ENCODE measurements at places on chromosomes 11 and 22.

DNA sequence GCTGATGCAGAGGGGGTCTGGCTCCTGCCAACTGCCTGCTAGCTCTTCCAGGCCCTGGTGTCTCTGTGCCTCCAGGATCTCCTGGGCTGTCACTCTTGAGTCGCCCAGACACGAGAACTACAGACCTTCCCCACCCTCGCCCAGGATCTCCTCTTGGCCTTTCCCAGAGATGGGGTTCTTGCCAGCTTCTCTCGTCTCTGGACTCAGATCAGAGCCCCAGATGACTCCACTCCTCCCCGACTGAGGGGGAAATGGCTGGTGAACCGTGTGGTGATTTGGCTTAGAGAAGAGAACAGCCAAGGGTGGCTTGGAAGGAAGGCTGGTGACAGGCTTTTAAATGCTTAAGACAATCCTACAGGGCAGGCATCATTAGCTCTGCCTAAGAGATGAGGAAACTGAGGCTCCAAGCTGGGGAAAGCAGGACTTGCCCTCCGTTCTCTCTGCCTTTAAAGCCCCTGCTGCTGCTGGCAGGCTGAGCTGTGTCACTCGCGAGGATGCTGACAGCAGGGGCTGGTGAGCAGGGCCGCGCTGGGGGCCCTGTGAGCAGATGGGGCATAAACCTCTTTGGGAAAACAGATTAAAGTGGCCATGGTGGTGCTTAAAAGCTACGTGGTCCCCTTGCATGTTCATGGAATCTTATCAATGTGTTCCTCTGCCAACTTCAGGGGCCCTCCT, 90.3 kb upstream of the THY1 start:
- DNase-seq: no peak

DNA sequence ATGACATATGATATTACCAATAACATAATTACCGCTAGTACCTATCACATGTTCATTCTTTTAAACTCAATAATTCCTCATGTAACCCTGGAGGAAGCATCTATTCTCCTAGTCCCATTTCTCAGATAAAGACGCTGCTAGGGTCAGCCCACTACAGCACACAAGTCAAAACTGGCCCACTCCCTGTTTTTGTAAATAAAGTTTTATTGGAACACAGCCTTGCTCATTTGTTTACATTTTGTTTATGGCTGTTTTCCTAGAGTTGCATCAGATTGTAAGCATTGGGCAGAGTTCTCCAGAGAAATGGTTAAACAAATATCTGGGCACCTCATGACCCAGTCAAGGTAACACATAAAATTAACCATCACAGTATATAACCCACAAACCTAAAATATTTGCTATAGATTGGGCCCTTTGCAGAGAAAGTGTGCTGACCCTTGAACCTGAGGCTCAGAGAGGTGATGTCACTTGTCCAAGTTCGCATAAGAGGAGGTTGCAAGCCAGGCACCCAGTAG, 36.8 kb downstream of the MN1 start:
- no peak for DNase-seq

DNA sequence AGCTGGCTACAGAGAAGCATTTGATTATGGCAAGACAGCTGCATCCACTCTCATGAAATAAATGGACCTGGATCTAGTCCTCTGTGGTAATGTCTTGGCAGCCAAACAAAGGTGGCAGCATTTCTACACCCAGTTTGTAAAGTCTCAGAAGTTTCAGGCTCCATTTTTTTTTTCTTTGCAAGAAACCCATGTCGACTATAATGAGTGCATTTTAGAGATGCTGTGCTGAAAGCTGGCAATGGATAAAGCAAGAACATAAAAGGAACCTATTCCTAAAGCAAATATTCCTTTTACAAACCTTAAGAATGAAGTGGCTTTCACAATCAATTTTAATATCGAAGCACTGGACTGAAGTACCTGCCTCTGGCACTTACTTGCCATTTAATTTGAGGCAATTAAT, 33.5 kb downstream of the THAP12 start:
- DNase-seq: no peak

DNA sequence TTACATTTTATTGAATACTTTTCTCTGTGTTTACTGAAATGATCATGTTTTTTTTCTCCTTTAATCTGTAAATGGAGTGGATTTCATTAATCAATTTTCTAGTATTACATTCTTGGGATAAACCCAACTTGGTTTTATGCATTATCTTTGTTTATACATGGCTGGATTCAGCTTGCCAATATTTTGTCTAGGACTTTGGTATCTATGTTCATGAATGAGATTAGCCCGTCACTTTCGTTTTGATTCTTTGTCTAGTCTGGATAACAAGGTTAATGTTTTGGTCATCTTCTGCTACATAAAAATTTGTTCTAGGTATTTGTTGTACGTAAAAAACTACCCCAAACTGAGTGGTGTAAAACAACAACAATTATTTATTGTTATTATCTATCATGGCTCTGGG, 127.9 kb upstream of the PAX6 start:
- DNase-seq: no peak

DNA sequence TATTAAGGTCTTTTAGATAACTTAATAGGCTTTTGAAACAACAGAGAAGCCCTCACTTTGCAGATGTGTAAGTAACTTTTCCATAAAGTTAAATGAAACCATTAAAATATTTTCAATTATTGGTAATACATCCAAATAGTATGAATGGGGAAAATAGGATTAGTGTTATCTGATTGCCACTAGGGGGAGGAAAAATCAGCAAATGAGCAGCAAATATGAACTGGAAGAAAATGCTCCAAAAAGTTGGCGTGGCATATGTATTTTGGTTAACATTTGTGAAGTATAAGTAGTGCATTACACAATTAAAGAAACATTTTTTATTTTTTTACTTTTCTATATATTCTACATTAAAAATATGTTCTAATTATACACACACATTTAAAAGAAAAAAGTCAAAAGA, 259.8 kb upstream of the ANO5 start:
- DNase-seq: no peak

GRCh38 chr11:23134627-23135026, 274.4 kb upstream of the CCDC179 start:
- no peak for DNase-seq

- no peak for DNase-seq
Observed at GRCh38 chr22:27877501-27877900, 41.6 kb downstream of the PITPNB start.

- DNase-seq: no peak
Observed at GRCh38 chr11:119626197-119626841, 102.7 kb downstream of the NECTIN1 start.

- no peak for DNase-seq
Observed at GRCh38 chr11:28086569-28086968, 21.4 kb downstream of the KIF18A start.

DNA sequence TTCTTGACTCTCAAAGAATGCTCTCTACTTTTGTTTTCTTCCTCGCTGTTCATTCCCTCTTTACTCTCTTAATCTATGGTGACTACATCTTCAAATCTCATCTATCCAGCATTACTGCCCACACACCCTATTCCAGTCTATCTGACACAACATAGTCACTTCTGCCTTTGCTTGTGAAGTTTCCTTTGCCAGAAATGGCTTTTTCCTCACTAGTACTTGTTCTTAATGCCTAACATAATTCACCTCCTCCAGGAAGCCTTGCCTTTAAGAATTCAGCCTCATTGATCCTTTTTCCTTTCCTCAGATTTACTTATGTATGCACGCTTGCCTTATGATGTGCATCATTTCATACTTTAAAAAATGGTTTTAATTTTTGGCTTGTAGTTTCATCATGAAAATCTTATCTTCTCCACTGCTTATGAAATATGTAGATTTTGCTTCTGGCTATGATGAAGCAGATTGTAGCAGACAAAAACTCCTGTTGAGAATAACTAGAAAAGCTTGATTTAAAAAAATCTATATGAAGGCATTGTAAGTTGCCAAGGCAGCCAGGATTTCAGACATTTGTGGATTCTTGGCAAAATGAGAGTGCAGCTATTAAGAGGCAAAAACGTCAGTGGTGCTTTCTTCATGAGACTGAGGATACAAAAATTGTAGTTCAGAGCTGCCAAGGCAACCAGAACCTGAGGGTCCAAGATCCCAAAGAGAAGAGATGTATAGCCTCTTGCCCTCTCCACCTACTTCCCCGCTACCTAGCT, 31.8 kb downstream of the RNF169 start:
- no peak for DNase-seq

DNA sequence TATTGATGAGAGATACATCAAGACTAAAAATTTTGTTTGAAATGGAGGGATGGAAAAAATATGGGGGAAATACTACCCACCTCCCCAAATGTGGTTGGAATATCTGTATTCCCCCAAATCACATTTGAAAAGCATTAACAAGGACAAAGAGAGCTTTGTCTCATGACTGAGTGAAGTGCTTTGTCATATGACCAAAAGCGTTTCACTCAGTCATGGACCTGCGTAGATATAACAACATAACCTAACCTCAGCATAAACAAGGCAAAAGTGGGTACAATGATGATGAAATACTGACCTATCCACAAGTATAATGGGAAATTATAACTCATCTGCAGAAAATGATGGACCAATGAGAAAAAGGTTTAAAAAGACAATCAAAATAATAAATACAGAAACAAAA, 418.3 kb downstream of the TBC1D22A start:
- DNase-seq: no peak

DNA sequence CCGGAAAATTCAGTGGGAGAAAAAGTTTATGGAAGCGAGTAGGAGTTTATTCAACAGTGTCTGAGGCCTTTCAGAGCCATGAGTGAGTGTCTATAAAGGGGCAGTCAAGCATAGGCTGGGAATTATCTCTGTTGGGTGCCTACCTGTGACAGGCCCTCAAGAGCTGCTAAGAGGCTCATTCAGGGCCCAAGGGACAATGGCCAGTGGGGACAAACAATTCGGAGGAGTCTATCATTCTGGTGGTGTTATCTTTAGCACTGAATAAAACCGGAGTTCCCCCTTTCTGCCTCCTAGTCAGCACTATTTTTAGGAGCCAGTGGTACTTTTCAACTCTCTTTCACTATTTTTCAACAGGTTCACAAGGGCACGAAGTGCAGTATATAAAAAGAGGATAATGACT, 89.5 kb upstream of the HTATIP2 start:
- no peak for DNase-seq

DNA sequence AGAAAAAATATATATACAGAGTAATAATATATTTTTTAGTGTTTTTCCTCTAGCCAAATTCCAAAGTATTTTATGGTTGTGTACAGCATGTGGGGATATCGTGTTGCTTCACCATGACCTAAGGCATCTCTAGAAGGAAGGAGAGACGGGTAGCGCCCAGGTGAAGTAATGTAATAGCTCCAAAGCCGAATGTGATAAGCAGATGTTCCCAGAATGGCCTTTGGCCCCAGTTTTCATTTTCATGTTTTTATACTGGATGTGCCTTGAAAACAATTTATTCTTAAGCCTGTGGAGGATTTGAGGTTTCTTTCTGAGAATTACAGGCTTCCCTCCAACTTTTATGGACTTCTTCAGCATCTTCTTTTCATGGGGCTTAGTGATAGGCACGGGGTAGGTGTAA, 587.9 kb upstream of the KIRREL3 start:
- DNase-seq: no peak

- DNase-seq: no peak
Observed at GRCh38 chr11:74634537-74634936, 42.2 kb downstream of the POLD3 start.

GRCh38 chr11:129729216-129729615, 86.4 kb upstream of the TMEM45B start:
- no peak for DNase-seq

GRCh38 chr11:84740050-84740449, 887.1 kb downstream of the DLG2 start:
- DNase-seq: no peak

- DNase-seq: no peak
Observed at GRCh38 chr22:17580441-17581031, 17.2 kb downstream of the SLC25A18 start.

- no peak for DNase-seq
Observed at GRCh38 chr22:49956914-49957825, 3.4 kb upstream of the PIM3 start.

DNA sequence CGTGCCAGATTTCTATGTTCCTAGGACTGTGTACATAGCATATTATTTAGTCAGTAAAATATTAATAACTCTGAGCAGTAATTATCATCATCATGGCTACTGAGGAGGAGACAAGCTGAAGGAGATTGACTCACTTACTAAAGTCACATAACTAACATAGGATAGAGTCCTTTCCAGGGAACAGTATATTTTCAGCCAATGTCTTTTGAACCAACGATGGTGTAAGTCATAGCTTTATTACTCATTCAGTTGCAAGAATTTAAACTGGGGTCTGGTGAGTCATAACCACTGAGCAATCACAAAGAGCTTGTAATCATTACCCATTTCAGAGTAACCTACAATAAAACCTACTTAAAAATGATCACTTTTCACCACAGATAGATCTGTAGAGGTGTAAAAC, 1564.8 kb upstream of the TENM4 start:
- no peak for DNase-seq

GRCh38 chr22:44755956-44756361, 3.6 kb downstream of the ARHGAP8 start:
- no peak for DNase-seq

DNA sequence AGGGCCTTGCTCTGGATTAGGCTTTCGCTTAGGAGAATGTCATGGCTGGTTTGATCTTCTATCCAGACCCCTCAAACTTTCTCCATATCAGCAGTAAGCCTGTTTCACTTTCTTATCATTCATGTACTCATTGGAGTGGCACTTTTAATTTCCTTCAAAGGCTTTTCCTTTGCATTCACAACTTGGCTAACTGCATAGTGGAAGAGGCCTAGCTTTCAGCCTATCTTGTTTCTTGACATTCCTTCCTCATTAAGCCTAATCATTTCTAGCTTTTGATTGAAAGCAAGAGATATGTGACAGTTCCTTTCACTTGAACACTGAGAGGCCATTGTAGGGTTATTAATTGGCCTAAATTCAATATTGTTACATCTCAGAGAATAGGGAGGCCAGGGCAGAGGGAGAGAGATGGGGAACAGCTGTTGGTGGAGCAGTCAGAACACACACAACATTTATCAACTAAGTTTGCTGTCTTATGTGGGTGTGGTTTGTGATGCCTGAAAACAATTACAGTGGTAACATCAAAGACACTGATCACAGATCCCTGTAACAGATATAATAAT, 37.7 kb upstream of the APOBEC3A start:
- DNase-seq: no peak

- DNase-seq: no peak
Observed at GRCh38 chr11:27401833-27402316, 38.9 kb upstream of the CCDC34 start.

DNA sequence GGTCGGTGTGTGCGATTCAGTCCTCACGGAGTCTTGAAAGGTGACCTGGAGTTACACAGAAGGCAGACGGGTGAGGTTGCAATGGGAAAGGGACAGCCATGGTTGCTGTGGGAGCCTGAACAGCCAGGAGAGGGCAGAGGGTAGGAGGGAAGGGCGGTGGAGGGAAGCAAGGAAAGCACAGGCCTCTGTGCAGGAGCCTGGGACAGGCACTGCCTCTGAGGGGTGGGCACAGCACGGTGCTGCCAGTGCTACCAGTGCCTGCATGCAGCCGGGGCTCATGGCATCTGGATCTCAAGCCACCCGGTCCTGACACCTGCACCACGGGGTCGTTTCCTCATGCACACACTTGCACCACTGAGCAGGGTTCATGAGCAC, 401.0 kb downstream of the TBC1D22A start:
- no peak for DNase-seq

Measured in stimulated activated CD8-positive, alpha-beta memory T cell treated with anti-CD3 and anti-CD28 coated beads, Interleukin-2, amount 100 ng/mL, for 1 hour (primary cell).